ENCODE measurements at places on chromosomes 6 and 20.

GRCh38 chr6:168640768-168641167, 199.8 kb downstream of the SMOC2 start:
- DNase-seq: no peak

GRCh38 chr20:23205611-23206041, 119.5 kb upstream of the CD93 start:
- DNase-seq: no peak

DNA sequence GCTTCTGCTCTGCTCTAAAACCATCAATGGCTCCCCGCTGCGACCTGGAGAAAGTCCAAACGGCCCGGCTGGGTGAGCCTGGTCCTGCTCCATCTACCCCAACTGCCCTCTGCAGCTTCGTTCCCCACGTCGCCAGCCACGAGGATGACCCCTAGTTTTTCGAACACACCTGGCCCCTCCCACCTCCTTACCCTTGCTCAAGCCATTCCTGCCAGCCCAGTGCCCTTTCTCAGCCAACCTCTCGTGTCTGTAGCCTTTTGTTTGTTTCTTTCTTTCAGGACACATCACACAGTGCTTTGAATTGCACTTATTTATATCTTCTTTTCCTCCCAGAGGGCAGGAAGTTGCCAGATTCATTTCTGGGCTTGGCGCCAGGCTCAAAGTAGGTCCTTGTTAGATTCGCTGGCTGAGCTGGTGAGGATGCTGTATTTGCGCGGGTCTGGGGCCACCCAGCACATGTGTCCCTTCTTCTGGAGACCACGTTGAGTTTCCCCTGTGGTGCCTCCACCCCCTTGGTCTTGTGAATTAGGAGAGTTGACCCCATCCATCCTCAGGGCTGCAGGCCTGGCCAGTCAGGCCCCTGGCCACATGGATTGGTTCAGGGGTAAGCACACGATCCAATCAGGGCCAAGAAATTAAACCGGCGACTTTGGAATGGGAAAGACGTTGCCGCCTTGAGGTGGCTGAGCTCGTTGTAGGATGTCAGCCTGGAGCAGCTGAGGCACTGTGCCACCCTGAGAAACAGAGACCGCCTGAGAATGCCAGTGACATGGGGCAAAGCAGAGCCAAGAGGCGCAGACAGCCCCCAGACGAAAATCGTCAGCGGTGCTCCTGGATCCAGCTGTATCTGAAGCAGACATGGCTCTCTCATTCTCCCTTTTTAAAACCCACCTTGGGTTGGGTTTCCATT, 156.0 kb downstream of the CEBPB start:
- DNase-seq: no peak

GRCh38 chr6:15243910-15244619, 1.8 kb upstream of the JARID2 start:
- no peak for DNase-seq

All from stimulated activated CD4-positive, alpha-beta T cell treated with anti-CD3 and anti-CD28 coated beads, Interleukin-12 subunit alpha, Interleukin-12 subunit beta, amount 100 ng/mL, for 24 hours (primary cell).